Tongue (tissue), 3 donors: ENCODE measurements at places on chromosomes 2 and 18. TPM values are rescaled to one million over a fixed set of nuclear protein-coding genes. Genes with fewer than 3 reads are reported as not detected.

The ANTXR1 gene
- 104 TPM for total RNA-seq

The ANKRD12 gene
- 48.6 TPM for total RNA-seq

The CFC1B gene
- not detected for total RNA-seq

DNA sequence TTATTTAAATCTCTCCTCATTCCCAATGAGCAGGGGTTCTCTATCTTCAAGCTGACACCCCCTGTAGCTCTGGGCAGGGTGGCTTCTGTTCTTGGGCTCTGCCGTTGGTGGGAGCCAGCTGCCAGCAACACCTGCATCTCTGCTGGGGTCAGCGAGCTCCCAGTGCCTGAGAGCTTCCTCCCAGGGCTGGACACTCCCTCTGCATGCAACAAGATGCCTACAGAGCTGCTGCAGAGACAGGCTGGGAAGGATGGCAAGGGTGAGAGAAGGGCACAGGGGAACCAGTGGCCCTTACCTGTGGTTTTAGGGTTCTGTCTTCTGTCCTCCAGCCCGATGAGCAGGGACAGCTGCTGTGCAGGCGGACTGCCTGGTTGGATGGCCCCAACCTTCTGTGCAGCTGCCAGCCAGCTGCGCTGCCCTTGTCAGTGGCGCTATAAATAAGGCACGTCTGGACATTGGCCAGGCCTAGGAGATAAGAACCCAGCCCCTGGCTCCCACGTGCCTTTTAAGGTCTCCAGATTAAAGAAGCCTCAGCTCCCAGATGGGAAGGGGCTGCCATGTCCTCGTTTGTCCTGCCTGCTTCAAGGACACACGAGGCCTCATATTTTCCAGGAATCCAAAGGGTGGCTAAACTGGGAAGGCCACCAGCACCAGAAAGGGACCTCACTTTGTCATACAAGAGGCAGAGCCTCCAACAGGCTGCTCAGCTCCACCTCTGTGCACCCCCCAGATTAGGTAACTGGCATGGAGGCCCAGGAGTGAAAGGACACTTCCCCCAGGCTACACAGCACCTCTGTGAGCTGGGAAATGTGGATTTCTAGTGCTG is 39.5 kb upstream of the FHL2 start:
- peak; percentile 97 for DNase-seq

DNA sequence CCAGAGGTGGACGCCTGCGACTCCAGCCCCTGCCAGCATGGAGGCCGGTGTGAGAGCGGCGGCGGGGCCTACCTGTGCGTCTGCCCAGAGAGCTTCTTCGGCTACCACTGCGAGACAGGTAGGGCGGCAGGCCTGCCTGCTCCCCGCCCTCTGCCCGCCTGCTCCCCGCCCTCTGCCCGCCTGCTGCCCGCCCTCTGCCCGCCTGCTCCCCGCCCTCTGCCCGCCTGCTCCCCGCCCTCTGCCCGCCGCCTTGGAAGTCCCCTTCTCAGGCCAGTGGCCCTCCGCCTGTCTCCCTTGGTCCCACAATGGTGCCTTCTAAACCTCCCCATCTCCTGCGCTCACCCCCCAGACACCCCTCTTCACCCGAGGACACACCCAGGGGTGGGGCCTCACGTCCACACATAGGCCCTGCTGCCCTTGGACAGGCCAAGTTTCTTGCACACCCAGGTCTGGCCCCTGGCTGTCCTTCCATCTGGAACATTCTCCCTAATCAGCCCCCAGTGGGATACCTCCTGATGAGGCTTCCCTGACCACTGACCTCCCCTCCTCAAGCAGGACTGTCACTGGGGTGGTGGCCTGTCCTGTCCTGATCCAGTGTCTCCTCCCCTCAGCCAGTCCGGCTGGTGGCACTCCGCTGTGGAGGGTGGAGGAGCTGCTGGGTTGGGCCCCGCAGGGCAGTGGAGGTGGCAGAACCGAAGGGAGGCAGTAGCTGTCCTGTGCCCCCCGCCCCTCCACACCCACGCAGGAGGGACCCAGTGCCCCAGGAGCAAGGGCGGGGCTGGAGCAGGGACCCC is 37.9 kb downstream of the MTERF4 start:
- DNase-seq, result no peak

DNA sequence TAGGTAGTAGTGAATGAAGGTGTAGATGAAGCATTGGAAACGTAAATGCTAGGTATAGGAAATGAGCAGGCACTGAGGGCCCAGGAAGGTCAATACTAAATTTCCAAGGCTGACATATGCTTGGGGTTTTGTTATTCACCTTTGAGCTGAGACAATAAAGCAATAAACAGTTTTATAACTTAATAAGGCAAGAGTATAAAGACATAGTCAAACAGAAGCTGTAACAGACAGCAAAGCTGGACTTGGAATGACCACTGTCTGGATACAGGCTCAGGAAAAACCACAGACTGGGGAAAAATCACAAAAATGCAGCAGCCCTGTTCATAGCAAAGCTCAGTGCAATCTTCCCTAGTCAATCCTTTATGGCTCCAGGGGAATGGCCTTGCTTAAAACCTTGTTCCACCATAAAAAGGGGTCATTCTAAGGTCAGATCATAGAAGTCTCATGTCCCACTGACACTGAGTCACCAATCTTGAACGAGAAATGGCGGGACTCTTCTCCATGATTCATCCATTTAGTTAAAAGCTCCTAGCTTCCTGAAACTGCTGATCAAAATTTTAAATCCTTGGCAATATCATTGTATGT is 493.3 kb downstream of the CMPK2 start:
- no peak for DNase-seq

DNA sequence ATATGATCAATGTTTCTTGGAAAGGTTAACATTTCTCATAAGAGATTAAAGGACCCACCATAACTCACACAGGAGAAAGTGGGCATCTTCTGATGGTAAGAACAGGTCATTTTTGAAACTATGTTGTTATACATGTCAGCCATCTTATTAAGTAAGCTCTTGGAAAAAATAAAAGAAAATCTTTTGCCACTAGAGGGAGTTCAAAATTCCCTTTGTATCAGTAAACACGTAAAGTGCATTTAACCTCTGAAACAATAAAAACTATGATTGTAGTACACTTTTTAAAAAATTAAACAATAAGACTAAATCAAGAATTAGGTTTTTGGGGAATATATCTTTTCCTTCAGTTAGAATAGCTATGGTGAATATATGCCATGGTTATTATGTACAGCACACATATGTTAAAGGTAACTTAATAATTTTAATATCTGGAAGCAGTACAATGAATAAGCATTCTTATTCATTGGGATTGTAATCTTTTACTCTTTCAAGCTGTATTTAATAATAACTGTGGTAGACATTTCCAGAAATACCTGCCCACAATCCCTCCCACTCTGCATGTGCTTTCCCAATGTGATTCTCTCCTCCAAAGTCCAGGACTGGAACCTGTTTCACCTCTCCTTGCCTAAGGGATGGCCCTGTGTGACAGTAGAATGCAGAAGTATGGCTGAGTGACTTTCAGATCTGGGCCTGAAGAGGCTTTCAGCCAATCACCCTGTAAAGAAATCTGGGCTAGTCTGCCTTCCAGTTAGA is 64.2 kb downstream of the RBMS1 start:
- peak; percentile 79 for DNase-seq

DNA sequence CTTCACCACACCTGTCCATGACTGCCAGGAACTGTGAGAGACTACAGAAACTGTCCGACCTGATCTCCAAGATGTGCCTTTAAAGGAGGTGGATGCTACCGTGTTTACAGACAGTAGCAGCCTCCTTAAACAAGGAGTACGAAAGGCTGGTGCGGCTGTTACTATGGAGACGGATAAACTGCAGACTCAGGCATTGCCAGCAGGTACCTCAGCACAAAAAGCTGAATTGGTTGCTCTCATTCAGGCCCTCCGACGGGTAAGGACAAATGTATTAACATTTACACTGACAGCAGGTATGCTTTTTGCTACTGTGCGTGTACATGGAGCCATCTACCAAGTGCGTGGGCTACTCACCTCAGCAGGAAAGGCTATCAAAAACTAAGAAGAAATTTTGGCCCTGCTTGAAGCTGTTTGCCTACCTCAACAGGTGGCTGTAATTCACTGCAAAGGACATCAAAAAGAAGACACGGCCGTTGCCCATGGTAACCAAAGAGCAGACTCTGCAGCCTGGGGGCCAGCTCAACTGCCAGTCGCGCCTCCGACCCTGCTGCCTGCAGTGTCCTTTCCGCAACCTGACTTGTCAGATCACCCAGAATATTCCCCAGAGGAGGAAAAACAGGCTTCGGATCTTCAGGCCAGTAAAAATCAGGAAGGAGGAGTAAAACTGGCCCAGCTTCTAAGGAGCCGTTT is 30.9 kb downstream of the SKA1 start:
- peak; percentile 42 for DNase-seq

GRCh38 chr2:48183991-48184390 is 277.7 kb upstream of the FBXO11 start:
- DNase-seq, result no peak

DNA sequence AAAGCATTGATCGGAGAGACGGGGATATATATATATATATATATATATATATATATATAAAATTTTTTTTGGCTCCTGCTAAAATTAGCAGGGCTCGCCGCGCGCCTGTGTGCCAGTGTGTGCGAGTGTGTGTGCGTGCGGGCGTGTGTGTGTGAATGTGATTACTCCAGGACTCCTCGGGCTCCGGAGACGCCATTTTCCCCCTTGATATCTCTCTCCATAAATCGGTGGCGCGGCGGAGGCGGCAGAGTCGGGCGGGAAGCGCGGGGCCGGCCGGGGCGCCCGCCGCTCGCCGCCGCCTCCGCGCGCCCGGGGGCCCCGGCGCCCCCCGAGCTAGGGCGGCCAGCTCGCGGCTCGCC is 795 bp upstream of the SETBP1 start:
- peak; percentile 84 for DNase-seq

- DNase-seq, result no peak
Measured at GRCh38 chr18:45399146-45399545, 216.1 kb upstream of the SLC14A2 start.
